ENCODE measurements at places on chromosomes 12 and 14.

GRCh38 chr14:38238878-38239277 is 17.0 kb downstream of the CLEC14A start:
- no peak for DNase-seq

DNA sequence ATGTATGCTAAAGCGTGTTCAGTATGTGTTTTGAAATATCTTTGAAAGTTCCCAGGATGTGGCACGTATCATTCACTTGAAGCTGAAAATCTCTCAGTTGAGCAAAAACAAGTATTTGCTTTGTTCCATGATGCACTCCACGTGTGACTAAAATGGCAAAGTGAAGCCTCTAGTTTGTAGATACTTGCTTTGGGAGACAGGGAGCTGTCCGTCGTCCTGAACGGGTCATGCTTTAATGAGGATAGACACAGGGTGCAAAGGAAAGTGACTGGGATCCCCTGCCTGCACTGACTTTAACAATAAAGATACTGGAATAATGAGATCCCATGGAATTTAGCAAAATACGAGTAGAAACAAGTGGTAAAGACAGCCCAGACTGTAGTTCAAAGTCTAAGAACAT is 991.4 kb downstream of the NRXN3 start:
- peak; percentile 2 for DNase-seq

DNA sequence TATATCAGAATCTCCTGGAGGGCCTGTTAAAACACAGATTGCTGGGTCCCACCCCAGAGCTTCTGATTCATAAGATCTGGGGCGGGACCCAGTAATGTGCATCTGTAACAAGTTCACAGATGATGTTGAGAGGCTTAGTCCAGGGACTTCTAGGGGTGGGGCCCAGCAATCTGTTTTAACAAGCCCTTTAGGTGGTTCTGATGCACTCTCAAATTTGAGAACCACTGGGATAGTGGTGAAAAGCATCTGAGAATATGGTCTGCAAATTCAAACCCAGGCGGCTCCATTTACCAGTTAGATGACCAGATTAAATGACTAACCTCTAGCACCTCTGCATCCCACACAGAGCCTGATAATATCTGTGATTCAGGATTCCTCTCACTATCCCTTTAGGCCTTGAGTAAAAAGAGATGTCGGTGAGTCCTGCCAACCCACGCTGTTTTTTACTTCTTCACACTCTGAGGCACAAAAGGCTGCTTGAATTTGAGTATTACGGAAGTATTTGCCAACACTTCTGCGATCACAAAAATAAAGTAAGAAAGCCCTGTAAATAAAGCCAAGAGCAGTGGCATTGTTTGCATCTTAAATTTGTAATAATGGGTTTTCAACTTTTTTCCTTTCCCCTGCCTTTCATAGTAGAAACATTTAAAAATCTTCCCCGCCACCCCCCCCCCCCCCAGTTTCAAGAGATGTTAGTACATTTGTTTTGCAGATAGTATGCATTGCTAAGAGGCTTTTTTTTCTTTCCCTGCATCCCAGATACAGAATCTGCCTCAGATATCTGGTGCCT is 1.8 kb upstream of the FRS2 start:
- DNase-seq: peak; percentile 4

GRCh38 chr12:111431772-111432171 is 26.0 kb downstream of the SH2B3 start:
- DNase-seq: no peak

DNA sequence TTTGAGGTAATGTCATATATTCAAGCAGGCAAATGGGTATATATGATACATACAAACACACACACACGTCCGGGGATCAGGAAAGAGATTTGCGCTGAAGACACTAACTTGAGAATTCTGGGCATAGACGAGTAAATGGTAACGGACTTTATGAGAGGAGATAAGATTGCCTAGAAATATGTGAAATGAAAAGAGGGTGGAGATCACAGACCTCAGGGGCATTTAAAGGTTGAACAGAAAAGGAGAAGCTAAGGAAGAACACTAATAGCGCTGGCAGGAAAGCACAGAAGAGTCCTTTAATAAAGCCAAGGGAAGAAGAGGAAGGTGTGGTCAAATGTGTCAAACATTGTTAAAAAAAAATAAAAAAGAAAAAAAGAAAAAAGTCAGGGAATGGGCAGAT is 13.1 kb downstream of the CRY1 start:
- DNase-seq: no peak

- DNase-seq: no peak
Measured at GRCh38 chr12:23290627-23291330, 658.7 kb downstream of the SOX5 start.

DNA sequence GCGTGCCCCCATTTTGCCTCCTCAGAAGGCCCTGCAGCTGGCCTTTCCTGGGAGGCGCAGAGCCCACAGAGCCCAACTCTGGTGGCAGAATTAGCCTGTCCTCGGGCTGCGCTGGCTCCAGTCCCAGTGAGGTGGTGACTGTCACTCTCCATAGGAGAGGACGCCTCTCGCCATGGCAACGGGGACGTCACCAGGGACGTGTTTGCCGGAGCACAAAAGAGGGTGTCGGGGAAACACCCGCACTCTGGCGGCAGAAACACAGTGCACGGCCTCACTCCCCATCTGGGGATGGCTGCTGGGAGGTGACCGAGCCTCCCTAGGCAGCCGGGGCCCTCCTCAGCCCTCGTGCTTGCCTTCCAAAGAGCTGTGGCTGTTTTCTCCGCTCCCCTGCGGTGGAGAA is 50.2 kb upstream of the NCOR2 start:
- no peak for DNase-seq

GRCh38 chr14:52042371-52043289 is 26.2 kb downstream of the NID2 start:
- no peak for DNase-seq

DNA sequence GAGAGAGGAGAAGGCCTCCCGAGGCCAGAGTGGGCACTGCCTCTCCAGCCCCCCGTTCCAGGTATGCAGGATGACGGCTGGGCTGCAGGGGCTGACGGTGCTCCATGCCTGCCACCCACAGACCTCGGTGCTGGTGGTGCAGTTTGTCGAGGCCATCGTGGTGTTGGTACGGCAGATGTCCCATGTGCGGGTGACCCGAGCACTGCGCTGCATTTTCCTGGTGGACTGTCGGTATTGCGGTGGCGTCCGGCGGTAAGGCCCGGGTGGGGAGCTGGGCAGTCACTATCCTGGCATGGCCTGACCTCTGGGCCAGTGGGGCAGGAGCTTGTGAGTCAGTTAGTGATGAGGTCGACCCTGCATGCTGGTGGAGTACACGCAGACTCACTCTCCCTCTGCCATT is 47.4 kb downstream of the TPCN1 start:
- DNase-seq: no peak

DNA sequence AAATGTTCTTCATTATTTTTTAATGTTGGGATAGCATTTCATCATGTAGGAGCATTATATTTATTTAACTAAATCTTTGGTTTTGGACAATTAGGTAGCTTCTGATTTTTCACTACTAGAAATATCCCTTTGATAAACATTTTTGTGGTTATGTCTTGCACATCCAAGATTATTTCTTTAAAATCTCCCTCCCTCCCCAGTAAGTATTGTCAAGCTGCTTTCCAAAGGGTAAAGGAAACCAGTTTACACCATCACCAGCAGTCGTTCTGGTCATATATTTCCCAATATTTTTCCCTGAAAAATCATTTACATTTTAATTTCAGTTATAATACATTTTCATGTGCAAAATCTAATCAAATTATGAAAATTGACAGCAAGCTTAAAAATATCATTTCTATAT is 11.1 kb downstream of the CD69 start:
- no peak for DNase-seq

- no peak for DNase-seq
Measured at GRCh38 chr12:123164222-123164621, 13.3 kb upstream of the PITPNM2 start.

DNA sequence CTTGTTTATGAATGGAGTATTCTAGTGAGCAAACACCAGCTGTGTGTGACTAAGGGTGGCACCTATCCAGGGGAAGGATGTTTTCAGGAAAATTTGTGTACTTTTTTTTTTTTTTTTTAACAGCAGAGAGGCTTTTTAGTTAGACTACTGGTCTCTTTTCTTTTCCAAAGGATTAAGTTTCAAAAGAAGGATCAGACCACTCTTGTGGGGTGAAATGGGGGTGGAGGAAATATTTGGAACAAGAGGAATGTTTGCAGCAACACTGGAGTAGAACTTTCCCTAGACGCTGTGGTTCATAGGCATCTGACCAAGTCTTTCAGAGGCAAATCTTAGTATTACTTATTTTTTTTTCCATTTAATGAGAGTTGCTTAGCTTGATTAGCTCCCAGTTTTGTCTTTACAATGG is 21.1 kb downstream of the NUBPL start:
- peak; percentile 21 for DNase-seq

- DNase-seq: no peak
Measured at GRCh38 chr12:104667139-104667538, 210.4 kb downstream of the CHST11 start.

GRCh38 chr12:93733358-93733757 is 56.2 kb downstream of the CRADD start:
- no peak for DNase-seq

- DNase-seq: no peak
Measured at GRCh38 chr14:94998685-94999084, 158.6 kb downstream of the DICER1 start.

DNA sequence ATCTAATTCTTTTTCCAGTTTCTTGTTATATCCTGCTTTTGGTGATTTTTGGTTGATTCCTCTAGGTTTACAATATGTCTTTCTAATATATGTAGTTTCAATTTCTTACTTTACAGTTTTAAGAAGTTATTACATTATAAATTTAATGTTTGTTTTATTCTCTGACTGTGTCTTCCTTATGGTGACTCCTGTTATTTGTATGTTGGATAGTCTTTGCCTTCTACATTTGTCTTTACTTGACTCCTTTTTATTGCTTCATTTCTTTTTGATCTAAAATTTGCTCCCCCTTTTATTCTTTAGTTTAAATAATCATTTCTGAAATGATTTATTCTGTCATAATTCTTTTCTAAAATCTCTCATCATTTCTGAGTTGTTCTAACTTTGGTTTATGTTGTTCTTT is 125.8 kb downstream of the CCDC91 start:
- no peak for DNase-seq

- DNase-seq: no peak
Measured at GRCh38 chr14:90777830-90778485, 38.3 kb downstream of the TTC7B start.

DNA sequence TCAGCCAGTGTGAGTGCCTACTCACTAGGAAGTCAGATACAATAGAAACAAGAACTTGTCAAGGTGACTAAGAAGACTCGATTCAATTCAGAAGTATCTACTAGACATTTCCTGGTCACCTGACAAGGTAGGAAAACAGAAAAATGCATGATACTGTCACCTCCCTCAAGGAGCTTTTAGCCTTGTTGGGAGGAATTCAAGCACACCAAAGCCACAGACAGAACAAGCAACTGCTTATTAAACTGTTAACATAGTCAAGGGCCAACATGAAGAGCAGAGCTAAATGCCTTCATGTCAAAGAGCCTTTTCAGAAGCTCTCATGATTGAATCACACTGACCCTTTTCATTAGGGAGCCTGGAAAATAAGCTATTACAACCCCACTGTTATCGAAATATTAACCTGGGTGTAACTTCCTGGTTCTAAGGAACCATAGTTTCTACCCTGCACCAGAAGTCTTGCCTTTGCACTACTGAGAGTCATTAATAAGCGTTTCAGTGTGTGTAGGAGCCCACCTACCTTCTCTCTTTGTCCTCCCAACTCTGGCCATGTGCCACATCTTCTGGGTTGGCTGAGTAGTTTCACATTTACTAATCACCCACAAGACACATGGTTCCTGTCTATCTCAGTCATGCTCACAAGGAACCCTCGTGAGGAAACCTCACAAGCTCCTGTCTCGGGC is 31.0 kb upstream of the LGALS3 start:
- no peak for DNase-seq

- no peak for DNase-seq
Measured at GRCh38 chr14:66745078-66745477, 237.1 kb downstream of the GPHN start.

Measured in HFF-Myc (cell line).